ENCODE measurements at places on chromosomes 5 and 9. TPM values are rescaled to one million over a fixed set of nuclear protein-coding genes. Genes with fewer than 3 reads are reported as not detected.

The SLC4A9 gene
- 0.02 TPM for polyA plus RNA-seq

The TMOD1 gene
- polyA plus RNA-seq: 0.54 TPM

The TAS2R1 gene
- not detected for polyA plus RNA-seq

The IL5 gene
- not detected for polyA plus RNA-seq

The FGFR4 gene
- 4.4 TPM for polyA plus RNA-seq

The MARCOL gene
- polyA plus RNA-seq: not detected

The FGF1 gene
- polyA plus RNA-seq: 5.3 TPM

The IFNB1 gene
- not detected for polyA plus RNA-seq

The LRRC14B gene
- not detected for polyA plus RNA-seq

The EIF4E1B gene
- not detected for polyA plus RNA-seq

The IL9 gene
- not detected for polyA plus RNA-seq

The FIBCD1 gene
- 1.3 TPM for polyA plus RNA-seq

The SH3TC2 gene
- polyA plus RNA-seq: 1.1 TPM

The CDH6 gene
- polyA plus RNA-seq: 1.4 TPM

The CSF1R gene
- 0.25 TPM for polyA plus RNA-seq

The SMIM3 gene
- 39.9 TPM for polyA plus RNA-seq

The MELK gene
- polyA plus RNA-seq: 18.0 TPM

The TRIM14 gene
- 15.3 TPM for polyA plus RNA-seq

The CDC20B gene
- 0.03 TPM for polyA plus RNA-seq

The DCTN4 gene
- 22.8 TPM for polyA plus RNA-seq

The GFM2 gene
- polyA plus RNA-seq: 37.3 TPM

The TAF1L gene
- 0.02 TPM for polyA plus RNA-seq

The TSSK1B gene
- 0.05 TPM for polyA plus RNA-seq

The PDE6A gene
- polyA plus RNA-seq: 0.06 TPM

The LCN12 gene
- 1.1 TPM for polyA plus RNA-seq

The CDKN2B gene
- 6.3 TPM for polyA plus RNA-seq

The GMCL2 gene
- polyA plus RNA-seq: not detected

The OR1L8 gene
- polyA plus RNA-seq: 0.07 TPM

The SUSD3 gene
- polyA plus RNA-seq: 0.49 TPM

The OR1J2 gene
- not detected for polyA plus RNA-seq

The CCNJL gene
- polyA plus RNA-seq: 6.6 TPM
